ENCODE measurements at places on chromosomes 7 and 10.

GRCh38 chr7:157610671-157611295, 274.0 kb downstream of the DNAJB6 start:
- DNase-seq: no peak

DNA sequence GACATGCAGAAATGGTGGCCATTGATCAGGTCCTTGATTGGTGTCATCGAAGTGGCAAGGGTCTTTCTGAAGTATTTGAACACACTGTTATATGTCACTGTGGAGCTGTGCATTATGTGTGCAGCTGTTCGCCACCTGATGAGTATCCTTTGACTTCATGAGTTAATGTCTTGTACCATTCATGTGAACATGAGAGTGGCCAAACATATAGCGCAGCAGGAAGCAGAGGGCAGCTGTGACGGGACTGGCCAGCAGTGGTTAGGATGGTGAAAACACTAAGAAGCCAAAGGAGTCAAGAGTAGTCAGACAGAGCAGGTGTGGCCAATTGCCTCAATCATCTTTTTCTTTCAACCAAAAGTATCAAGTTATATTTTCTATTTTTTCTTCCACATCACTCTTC, 167.4 kb downstream of the IMMP2L start:
- DNase-seq: no peak

DNA sequence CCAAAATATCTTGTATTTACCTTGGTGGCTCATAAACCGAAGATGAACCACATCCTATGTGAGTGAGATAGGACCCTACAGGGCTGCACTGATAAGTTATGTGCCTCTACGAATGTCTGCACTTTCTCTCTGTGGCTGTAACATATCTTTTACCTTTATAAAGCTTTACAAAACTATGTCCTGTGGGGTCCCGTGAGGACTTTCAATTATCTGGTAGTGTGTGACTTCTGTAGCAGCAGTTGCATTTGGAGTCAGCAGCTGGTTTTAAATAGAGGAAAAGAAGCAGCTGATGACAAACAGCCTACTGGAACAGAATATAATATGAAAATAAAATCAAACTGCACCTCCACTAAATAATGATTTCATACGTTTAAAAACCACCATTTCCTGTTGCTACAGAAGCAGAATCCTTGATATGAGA, 222.4 kb upstream of the GNAI1 start:
- DNase-seq: no peak

GRCh38 chr7:4842319-4843064, 19.3 kb downstream of the PAPOLB start:
- DNase-seq: no peak

GRCh38 chr7:4575254-4575653, 106.8 kb upstream of the FOXK1 start:
- no peak for DNase-seq
